ENCODE measurements at places on chromosomes 2 and 18.

GRCh38 chr2:30732876-30733275 is 74.4 kb downstream of the CAPN13 start:
- DNase-seq = no peak

GRCh38 chr2:216539120-216539519 is 40.5 kb downstream of the RPL37A start:
- no peak for DNase-seq

DNA sequence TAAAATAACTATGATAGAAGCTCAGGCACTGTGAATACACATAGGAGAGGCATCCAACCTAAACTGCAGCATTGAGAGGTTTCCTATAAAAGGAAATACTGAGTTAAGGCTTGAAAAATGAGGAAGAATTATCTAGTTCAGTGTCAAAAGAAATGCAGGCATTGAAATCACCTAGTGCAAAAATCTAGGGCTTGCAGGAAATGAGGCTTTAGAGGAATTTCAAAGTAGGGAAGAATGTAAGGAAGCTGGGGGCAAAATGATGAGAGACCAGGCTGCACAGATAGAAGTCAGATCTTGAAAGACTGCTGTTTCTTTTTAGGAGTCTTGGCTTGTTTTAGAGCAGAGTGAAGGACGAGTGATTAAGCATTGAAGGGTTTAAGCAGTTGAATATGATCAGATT is 28.1 kb upstream of the SCYGR2 start:
- no peak for DNase-seq

GRCh38 chr2:171965661-171966060 is 34.1 kb upstream of the METAP1D start:
- DNase-seq = no peak

DNA sequence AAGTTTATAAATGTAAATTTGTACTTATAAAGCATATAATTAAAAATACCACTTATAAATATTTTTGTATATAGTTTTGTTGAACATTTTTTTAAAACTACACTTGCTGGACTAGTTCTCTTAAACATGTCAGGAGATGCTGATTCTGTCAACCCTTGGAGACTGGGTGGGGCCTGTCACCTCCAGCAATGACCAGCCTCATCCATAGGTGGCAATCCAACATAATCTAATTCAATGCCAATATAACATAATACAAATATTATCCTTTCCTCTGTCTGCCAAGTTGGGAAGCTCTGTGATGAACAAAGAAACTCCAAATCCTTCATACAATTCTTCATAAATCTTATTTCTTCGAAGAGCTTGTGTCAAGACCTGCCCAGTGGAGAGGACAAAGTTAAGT is 140.4 kb downstream of the RBMS1 start:
- DNase-seq = no peak

GRCh38 chr18:27838225-27838624 is 338.7 kb downstream of the CDH2 start:
- DNase-seq = no peak

- DNase-seq = no peak
Observed at GRCh38 chr2:16644221-16644925, 21.3 kb downstream of the CYRIA start.

- DNase-seq = no peak
Observed at GRCh38 chr2:3536682-3537632, 17.6 kb upstream of the ADI1 start.

DNA sequence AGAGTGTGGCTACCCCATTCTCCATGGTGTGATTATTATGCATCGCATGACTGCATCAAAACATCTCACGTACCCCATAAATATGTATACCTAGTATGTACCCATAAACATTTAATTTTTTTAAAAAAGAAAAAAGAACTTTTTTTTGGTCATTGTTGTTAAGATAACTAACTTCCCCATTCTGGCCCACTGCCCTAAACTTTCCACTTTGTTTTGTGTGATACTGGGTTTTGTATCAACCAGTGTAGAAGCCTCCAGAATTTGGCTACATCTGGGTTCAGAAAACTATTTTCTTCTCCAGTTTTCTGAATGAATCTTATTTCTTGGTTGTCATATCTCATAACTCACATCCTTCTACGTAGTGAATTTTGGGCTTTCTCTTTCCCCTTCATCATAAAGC is 62.3 kb upstream of the NABP1 start:
- no peak for DNase-seq

- no peak for DNase-seq
Observed at GRCh38 chr18:27723168-27723567, 453.8 kb downstream of the CDH2 start.

DNA sequence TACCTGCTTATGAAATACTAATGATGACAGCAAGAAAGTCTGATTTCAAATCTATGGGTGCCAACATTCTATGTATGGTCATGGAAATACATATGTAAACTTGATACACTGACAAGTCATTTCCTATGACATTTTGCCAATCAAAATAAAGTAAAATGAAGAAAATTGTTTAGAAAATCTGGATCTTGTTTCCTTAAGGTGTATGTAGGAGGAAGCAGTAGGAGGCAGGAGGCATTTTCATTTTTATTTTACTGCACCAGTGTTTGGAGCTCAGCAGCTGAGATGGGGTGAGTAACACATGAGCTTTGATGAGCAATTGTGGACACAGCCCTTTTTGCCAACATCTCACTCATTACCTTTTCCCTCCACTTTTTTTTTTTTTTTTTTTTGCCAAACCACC is 167.0 kb downstream of the AFF3 start:
- no peak for DNase-seq

DNA sequence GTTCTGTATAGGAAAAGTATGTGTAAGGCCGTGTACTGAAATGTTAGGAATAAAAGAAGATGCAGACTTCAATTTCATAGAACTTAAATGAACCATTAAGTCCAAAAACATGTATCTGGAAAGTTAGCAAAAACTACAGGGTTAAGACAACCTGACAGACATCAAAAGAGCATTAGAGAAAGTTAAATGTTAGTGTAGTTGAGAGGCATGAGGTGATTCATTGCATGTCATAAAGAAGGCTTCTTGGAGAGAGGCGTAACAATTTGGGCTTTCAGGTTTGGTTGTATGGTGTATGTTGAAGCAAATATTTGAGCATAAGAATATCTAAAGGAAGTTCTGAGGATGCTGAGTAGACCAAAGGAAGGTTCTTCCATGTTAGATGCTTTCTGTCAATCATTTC is 6.3 kb downstream of the EPC2 start:
- no peak for DNase-seq

- DNase-seq = no peak
Observed at GRCh38 chr2:238986491-238987351, 138.8 kb downstream of the TWIST2 start.

DNA sequence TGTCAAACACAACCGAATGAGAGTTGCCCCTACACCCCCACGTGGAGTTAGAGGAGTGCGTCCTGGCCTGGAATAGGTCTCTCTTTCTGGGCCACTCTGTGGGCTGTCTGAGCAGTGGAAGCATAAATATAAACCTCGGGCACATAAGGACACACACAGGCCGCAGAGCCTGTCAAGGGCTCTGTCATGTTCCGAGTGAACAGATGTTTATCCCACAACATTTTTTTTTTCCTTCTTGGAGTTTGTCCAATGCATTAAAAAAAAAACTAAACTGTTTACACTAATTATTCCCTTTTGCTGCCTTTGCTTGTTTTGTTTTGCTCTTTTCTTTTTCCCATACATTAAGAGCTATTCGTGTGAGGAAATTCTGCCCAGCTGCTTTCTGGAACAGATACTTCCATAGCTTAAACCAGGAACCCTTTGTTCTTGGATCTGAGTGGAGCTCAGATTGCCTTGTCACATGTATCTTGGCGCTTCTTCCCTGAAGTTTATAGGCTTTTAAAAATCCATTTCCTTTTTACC is 228.3 kb upstream of the FOSL2 start:
- no peak for DNase-seq

All from activated naive CD4-positive, alpha-beta T cell (primary cell).